ENCODE measurements at places on chromosomes 5 and 9. TPM values are rescaled to one million over a fixed set of nuclear protein-coding genes. Genes with fewer than 3 reads are reported as not detected.
A peak's percentile ranks its signal among the peaks of the same experiment; 100 is the strongest.

C5orf58 gene
- total RNA-seq: not detected

DOK3 gene
- 5.7 TPM for total RNA-seq

KIAA0825 gene
- total RNA-seq: 2.7 TPM

TMEM215 gene
- not detected for total RNA-seq

DRD1 gene
- not detected for total RNA-seq

ADAMTS16 gene
- total RNA-seq: not detected

TAF11L5 gene
- total RNA-seq: not detected

TMC1 gene
- not detected for total RNA-seq

FBP2 gene
- not detected for total RNA-seq

- H3K27me3 ChIP-seq: peaks cover 8% of the 10 kb centered on the region
- H3K27ac ChIP-seq: peak overlapping the region; percentile 87
- H3K36me3 ChIP-seq: peaks cover 24% of the 10 kb centered on the region
- peaks cover 40% of the 10 kb centered on the region for H3K4me1 ChIP-seq
- peak; percentile 85 for DNase-seq
Measured at GRCh38 chr5:40797273-40798011, 732 bp downstream of the PRKAA1 start.

EIF4E1B gene
- total RNA-seq: not detected

GRCh38 chr5:159316519-159317383 lies 13.5 kb downstream of the IL12B start:
- peak; percentile 60 for DNase-seq
- H3K27me3 ChIP-seq: peaks cover 30% of the 10 kb centered on the region
- no peak overlapping the region for H3K27ac ChIP-seq
- no peaks in the 10 kb centered on the region for H3K4me1 ChIP-seq
- H3K4me3 ChIP-seq: no peak overlapping the region
- no peaks in the 10 kb centered on the region for H3K36me3 ChIP-seq

GRCh38 chr5:57753446-57753845 lies 270.8 kb upstream of the ACTBL2 start:
- no peaks in the 10 kb centered on the region for H3K36me3 ChIP-seq
- H3K4me3 ChIP-seq: no peak overlapping the region
- H3K27me3 ChIP-seq: peaks cover 3% of the 10 kb centered on the region
- H3K27ac ChIP-seq: no peak overlapping the region
- DNase-seq: no peak

GRCh38 chr9:74078647-74079046 lies 418.5 kb upstream of the RORB start:
- H3K27ac ChIP-seq: no peak overlapping the region
- H3K27me3 ChIP-seq: no peaks in the 10 kb centered on the region
- no peaks in the 10 kb centered on the region for H3K36me3 ChIP-seq
- H3K4me1 ChIP-seq: no peaks in the 10 kb centered on the region

SLC22A4 gene
- 0.75 TPM for total RNA-seq

DNA sequence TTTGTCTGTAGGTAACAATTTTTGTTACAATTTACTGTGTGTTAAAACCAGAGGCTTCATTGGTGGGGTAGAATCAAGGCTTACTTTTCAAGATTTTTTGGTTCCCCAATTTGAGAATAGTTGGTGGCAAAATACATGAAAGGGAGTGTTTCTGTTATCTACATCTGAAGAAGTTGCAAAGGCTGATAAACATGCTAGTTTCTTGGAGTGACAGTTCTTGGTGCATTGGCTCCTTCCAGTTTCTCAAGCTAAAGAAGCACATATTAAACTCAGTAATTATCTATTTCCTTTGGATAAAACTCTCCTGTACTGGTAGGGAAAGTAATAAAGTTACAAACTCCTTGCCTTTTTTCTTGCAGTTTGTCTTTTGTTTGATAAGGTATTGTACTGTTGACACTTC lies 5.9 kb downstream of the MACIR start:
- DNase-seq: no peak
- H3K27me3 ChIP-seq: peaks cover 9% of the 10 kb centered on the region
- no peak overlapping the region for H3K27ac ChIP-seq

ADAMTS6 gene
- 2.8 TPM for total RNA-seq

DNA sequence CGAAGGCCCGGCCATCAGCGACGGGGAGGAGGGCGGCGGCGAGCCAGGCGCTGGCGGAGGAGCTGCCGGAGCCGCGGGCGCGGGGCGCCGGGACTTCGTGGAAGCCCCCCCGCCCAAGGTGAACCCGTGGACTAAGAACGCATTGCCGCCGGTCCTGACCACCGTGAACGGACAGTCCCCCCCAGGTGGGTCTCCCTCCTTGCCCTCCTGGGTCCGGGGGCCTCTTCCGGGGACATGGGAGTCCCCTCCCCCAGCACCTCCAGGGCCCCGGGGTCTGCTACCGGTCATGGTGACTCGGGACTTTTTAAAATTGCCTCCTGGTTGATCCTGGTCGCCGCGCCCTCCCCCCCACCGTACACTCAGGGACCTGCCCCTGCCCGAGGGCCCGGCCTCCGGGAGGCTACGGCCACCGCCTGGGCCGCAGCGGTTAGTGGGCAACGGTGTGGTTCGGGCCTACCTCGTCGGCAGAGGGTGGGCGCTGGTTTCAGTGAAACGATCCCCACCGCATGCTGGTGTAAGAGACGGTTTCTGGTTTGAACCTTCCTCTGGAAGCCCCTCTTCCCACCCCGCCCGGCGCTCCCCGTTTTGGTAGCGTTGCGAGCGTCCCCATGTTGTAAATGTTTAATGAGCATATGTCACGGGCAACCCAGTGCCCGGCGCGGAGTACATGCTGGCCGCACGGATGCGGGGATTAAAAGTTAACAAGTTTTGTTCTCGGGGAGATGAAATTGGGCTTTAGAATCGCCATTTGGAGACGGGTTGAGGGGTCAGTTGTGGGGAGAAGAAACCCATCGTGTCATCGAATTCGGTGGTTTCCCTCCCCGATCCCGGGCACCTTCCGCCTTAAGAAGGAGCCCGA lies 1.1 kb downstream of the LARP1 start:
- peak; percentile 63 for DNase-seq
- H3K36me3 ChIP-seq: peaks cover 6% of the 10 kb centered on the region
- H3K4me1 ChIP-seq: peaks cover 53% of the 10 kb centered on the region
- no peaks in the 10 kb centered on the region for H3K27me3 ChIP-seq
- peak overlapping the region; percentile 89 for H3K27ac ChIP-seq

RASEF gene
- total RNA-seq: not detected

- no peaks in the 10 kb centered on the region for H3K27me3 ChIP-seq
- H3K4me1 ChIP-seq: no peaks in the 10 kb centered on the region
- no peaks in the 10 kb centered on the region for H3K36me3 ChIP-seq
- no peak overlapping the region for H3K27ac ChIP-seq
- H3K4me3 ChIP-seq: no peak overlapping the region
Measured at GRCh38 chr9:8390571-8390970, 591.0 kb upstream of the DMAC1 start.

GRCh38 chr9:111349766-111350165 lies 19.7 kb upstream of the OR2K2 start:
- no peak overlapping the region for H3K4me3 ChIP-seq
- no peaks in the 10 kb centered on the region for H3K36me3 ChIP-seq
- no peak overlapping the region for H3K27ac ChIP-seq
- DNase-seq: no peak
